ENCODE measurements at places on chromosomes 5 and 9.
A peak's percentile ranks its signal among the peaks of the same experiment; 100 is the strongest.

- DNase-seq: peak; percentile 99
These were observed 6.2 kb upstream of the SPINK4 start for GRCh38 chr9:33233626-33234342.

GRCh38 chr9:131335368-131335755 is 45.8 kb downstream of the PLPP7 start:
- no peak for DNase-seq

- no peak for DNase-seq
These were observed 446.7 kb downstream of the IRX1 start for GRCh38 chr5:4042311-4042710.

DNA sequence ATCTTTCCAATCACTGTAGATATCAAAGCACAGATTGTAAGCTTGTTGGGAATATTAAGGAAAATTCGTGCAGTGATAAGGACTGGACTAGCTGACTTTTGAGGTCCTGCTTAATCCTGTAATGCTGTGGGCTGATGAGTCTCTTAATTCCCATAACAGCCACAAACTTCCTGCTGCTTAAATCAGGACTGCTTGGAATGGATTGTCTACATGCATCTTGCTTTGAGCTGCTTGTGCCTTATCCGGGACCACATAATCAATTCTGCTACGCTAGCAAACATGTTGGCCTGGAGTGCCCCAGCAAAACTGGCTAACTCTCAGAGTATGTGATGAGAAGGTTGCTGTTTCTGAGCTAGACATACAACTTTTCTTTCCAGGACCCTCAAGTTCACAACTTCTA is 79.6 kb downstream of the SNCAIP start:
- DNase-seq: no peak

GRCh38 chr5:24407466-24407865 is 237.3 kb downstream of the CDH10 start:
- no peak for DNase-seq

GRCh38 chr5:113082547-113082905 is 105.9 kb downstream of the DCP2 start:
- no peak for DNase-seq

DNA sequence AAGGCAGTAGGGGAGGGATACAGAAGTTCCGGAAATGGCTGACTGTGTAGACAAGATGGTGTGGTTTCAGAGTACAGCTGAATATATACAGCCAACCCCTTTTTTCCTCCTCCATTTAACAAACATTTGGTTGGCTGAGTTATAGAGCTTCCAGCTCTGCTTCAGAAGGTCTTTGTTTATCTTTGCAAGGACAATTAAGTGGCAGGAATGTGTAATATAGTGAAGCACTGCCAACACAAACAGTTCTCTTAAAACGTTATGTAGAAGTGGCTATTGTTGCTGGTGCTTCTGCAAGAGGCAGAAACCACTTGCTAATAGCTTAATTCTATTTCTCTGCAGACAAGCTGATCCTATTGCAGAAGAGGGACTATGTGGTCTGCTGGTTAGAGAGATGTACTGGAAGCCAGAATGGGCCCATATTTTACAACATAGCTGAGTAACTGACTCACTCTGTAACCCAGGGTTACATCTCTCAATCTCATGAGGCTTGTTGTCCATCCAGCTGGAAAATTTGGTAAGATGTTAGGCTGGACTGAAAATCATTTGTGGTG is 62.7 kb upstream of the OSMR start:
- peak; percentile 99 for DNase-seq

GRCh38 chr9:133880851-133881661 is 111.1 kb downstream of the VAV2 start:
- no peak for DNase-seq

- DNase-seq: no peak
These were observed 23.0 kb downstream of the AMBP start for GRCh38 chr9:114055061-114055460.

DNA sequence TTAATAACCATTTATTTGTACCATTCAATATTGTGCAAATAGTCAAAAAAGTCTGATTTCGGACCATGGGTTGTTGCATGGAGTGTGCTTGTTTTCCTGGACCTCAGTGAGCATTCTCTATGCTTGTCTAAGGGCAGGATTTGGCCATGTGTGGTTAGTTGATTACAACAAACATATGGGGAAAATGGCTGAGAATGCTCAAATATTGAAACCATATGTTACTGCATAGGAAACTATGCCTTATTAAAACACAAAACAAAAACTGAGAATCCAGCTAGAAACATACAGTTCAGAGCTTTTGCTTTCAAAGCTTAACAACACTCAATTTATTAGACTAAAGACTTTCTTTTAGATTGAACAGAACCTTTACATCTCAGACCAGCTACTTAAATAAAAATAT is 928.3 kb downstream of the NR2F1-AS1 start:
- DNase-seq: no peak

GRCh38 chr5:119009131-119009530 is 20.8 kb upstream of the DTWD2 start:
- no peak for DNase-seq

DNA sequence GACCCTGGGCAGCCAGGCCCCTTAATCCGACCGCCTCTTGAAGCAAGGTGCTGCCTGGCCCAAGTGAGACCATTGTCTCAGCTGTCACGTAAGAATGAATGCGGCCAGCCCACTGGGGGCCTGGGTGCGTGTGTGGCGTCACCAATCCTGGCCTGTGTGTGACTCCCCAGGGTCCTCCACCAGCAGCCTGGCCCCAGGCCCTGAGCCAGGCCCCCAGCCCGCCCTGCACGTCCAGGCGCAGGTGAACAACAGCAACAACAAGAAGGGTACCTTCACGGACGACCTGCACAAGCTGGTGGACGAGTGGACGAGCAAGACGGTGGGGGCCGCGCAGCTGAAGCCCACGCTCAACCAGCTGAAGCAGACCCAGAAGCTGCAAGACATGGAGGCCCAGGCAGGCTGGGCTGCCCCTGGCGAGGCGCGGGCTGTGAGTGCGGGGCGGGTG is 124.2 kb downstream of the WNK2 start:
- no peak for DNase-seq

DNA sequence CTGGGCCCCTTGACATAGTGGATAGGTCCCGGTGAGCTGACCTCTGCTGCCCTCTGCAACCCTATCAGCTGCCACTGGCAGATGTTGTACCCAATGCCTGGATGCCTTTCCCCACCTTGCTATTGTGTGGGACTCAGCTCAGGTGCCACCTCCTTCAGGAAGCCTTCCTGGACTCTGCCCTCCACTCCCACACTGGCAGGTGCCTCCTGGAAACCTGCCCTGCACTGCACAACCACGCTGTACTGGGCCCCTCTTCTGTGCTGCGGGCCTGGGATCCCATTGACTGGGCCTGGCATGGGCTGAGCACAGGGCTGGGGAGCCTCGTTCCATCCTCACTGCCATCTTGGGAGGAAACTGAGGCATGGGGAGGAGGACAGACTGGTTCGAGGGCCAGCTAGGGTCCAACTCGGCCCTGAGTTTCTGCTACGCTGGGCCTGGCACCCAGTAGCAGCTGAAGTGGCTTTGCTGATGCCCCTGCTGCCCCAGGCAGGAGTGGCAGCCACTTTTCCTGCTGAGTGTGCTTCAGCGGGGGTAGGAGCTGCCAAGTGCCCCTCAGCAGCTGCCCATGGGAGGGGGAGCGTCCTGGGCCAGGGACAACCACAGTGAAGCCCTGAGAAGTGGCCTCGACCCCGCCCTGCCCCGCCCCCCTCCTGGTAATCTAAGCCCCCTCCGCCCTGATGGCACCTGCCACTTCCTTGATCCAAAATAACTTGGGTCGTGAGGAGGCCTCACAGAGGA is 1.3 kb downstream of the AK1 start:
- DNase-seq: no peak
